ENCODE measurements at places on chromosomes 5 and 9. TPM values are rescaled to one million over a fixed set of nuclear protein-coding genes. Genes with fewer than 3 reads are reported as not detected.

DNA sequence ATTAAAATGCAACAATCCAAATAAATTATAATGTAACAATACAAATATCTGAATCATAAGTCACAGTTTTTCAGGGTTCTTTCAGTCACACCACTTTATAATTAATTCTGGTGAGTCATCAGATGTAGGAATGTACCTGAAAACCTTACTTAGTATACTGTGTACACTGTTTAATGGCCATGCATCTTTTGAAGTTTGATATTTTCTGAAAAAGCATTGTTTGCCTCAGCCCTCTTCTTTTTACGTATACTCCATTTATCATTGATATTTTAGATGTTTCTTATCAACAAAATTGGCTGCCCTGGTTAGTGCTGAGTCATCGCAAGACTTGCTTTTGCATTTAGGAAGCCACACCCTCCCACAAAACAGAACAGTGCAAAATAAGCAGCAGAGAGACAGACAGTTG lies 218.6 kb downstream of the PJA2 start:
- no peaks in the 10 kb centered on the region for H3K27me3 ChIP-seq
- no peak for DNase-seq
- H3K4me1 ChIP-seq: no peaks in the 10 kb centered on the region
- no peak overlapping the region for H3K4me3 ChIP-seq
- H3K36me3 ChIP-seq: no peaks in the 10 kb centered on the region

Gene MYOT
- 292 TPM for total RNA-seq

Gene HNRNPK
- 380 TPM for total RNA-seq

DNA sequence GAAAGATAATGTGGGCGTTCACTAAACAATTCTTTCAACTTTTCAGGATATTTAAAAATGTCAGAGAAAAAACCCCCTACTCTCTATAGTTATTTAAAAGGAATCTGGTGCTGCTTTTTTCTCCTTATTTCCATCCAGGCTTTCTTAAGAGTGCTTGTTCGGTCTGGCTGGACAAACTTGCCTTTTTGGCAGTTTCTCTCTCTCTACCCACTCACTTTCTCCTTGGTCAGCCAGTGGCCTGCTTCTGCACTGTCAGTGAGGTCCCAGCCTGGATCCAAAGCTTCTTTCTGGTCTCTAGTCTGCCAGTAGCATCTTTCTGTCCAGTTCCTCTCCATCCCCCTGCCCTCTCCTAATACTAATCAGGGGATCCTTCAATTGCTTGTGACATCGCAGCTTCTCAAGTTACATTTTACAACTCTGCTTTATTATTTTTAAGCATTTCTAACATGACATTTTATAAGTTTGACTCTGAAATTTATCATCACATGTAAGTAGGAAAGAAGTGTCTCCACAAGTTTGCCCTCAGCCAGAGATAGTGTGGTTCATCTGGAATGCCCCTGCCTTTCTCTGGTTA lies 50.4 kb downstream of the PIK3R1 start:
- DNase-seq: no peak
- H3K36me3 ChIP-seq: no peaks in the 10 kb centered on the region
- H3K27ac ChIP-seq: peak overlapping the region; percentile 61
- no peak overlapping the region for H3K4me3 ChIP-seq
- no peaks in the 10 kb centered on the region for H3K27me3 ChIP-seq
- peaks cover 78% of the 10 kb centered on the region for H3K4me1 ChIP-seq

DNA sequence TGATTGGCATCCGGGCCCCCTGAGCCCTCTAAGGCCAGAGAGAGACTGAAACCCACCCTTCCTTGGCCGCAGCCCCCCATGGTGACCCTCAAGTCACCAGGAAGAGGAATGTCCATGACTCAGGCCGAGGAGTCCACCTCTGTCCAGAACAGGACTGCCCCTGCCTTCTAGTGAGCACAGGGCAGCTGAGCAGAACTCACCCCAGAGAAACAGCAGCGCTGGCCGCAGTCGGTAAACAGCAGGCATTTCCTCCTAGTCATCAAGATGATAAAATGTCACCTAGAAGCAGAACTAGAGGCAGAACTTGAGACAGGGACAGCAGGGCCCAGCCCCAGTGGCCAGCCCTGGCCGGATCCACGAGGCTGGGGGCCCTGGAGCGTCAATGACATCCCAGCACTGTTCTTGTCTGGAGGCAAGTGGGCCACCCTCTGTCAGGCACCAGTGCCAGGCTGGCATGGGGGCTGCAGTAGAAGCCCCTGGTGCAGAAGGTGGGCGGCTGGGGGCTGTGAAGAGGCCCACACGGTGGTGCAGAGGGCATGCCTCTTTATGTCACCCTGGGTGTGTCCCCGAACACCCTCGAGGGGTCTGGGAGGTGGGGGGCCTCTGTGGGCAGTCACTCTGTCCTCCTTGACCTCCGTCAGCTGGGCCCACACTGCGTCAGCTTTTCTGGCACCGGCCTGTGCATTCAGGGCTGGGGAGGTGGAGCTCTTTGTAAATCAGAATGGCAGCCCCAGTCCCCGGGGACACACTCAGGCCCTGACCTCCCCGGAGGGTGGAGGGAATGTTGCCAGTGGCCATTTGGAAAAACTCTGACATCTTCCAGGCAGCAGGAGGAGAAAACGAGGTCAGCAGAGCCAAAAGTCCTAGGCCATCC lies 83.0 kb downstream of the NTNG2 start:
- H3K27ac ChIP-seq: no peak overlapping the region
- H3K36me3 ChIP-seq: no peaks in the 10 kb centered on the region
- no peak overlapping the region for H3K4me3 ChIP-seq
- H3K4me1 ChIP-seq: no peaks in the 10 kb centered on the region
- DNase-seq: no peak

DNA sequence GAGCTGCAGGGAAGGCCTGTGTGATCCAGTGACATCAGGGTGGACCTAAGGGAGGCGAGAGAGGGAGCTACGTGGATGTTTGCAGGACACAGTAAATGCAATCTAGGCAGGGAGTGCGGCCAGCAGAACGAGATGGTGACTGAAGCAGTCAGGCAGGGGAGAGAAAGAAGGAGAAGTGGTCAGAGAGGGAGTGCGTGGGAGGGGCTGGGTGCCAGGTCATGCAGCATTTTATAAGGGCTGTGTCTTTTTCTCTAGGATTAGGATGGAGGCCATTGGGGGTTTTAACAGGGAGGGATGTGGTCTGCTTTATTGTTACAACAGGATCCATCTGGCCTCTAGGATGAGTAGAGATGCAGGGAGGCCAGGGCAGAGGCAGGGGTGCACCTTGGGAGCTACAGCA lies 80.4 kb downstream of the DCP2 start:
- H3K4me1 ChIP-seq: no peaks in the 10 kb centered on the region
- no peak overlapping the region for H3K4me3 ChIP-seq
- no peaks in the 10 kb centered on the region for H3K36me3 ChIP-seq
- no peak overlapping the region for H3K27ac ChIP-seq
- H3K27me3 ChIP-seq: no peaks in the 10 kb centered on the region

GRCh38 chr5:157947156-157947555 lies 88.2 kb upstream of the CLINT1 start:
- no peak overlapping the region for H3K27ac ChIP-seq
- H3K4me1 ChIP-seq: peaks cover 3% of the 10 kb centered on the region
- no peak for DNase-seq

GRCh38 chr9:109114670-109115069 lies 5.1 kb downstream of the TMEM245 start:
- no peaks in the 10 kb centered on the region for H3K36me3 ChIP-seq
- peak overlapping the region; percentile 15 for H3K4me3 ChIP-seq
- H3K27ac ChIP-seq: peak overlapping the region; percentile 76
- H3K4me1 ChIP-seq: peaks cover 88% of the 10 kb centered on the region
- no peak for DNase-seq

- no peak for DNase-seq
- no peaks in the 10 kb centered on the region for H3K36me3 ChIP-seq
- no peak overlapping the region for H3K4me3 ChIP-seq
- no peak overlapping the region for H3K27ac ChIP-seq
- no peaks in the 10 kb centered on the region for H3K4me1 ChIP-seq
Observed at GRCh38 chr5:109553846-109554245, 135.9 kb upstream of the MAN2A1 start.

DNA sequence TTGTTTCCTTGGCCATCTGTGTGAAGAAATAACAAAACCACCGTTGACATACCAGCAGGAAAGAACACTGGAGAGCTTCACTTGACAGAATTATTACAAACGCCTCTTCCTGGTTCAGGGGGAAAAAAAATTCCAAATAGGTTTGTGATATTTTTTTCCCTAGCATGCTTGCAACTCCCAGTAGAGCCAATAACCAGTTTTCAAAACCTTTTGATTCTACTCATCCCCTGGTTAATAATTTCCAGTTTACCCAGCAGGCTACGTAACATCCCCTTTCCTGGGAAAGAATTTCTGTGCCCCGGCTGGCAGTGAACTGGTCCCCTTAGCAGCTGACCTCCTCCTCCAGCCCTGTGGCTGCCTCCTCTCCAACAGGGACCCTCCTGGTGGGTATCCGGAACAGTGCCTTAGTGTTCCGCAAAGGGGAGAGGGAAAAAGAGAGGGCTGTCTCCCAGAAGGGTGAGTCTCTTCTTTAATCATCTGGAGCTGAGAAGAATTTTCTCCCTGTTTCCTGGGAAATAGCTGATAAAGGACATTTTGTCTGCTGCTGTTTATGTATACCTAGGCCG lies 72.8 kb upstream of the BOD1 start:
- peak overlapping the region; percentile 79 for H3K27ac ChIP-seq
- H3K36me3 ChIP-seq: no peaks in the 10 kb centered on the region
- H3K27me3 ChIP-seq: no peaks in the 10 kb centered on the region

Gene MAP1B
- total RNA-seq: 44.2 TPM

DNA sequence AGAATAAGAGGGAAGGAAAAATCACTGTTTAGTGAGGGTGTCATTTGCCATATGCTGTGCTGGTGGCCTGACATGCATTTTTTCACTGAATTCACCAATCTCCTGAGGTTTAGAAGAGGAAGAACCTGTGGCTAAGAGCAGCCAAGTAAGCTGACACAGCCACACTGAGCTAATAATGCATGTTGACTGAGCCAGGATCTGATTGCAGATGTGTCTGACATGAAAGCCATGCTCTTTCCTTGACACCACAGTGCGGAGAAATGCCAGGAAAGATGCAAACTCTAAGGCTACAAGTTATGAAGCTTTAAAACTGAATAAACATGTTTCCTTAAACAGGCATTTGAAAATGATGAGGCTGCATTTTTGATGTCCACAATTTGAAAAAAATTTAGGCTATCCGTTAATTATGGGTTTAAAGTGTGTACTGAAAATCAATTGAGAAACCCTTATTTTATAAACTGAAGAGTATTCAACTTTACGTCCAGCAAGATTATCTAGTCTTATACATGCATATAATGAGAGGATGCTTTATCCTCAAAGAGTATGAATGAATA lies 208.6 kb downstream of the FBN2 start:
- H3K36me3 ChIP-seq: no peaks in the 10 kb centered on the region
- peaks cover 9% of the 10 kb centered on the region for H3K4me1 ChIP-seq
- no peak overlapping the region for H3K4me3 ChIP-seq
- no peaks in the 10 kb centered on the region for H3K27me3 ChIP-seq
- DNase-seq: no peak

DNA sequence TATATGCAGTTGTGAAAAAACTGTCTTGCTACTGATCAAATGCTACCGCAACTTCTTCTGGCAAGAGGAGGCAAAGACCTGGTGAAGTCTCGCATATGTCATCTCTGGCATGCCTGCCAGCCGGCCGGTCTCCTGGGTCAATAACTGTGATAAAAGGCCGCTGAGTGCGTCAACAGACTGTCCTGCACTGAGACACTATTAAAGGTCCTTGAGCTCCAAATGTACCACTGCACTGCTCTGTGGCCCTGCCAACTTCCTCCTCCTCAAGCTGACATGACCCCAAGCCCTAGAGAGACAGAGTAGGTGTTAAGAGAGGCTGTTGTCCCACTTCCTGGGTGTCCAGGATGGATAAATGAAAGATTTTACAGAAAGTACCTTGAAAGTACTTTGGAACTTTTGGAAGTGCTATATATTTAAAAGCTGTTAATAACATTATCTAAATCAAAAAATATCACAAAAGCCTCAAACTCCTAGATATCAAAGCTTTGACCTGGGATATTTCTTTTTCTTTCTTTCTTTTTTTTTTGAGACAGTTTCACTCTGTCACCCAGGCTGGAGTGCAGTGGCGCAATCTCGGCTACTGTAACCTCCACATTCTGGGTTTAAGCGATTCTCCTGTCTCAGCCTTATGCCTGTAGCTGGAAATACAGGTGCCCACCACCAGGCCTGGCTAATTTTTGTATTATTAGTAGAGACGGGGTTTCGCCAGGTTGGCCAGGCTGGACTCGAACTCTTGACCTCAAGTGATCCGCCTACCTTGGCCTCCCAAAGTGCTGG lies 31.5 kb downstream of the RAPGEF1 start:
- H3K36me3 ChIP-seq: no peaks in the 10 kb centered on the region
- peak overlapping the region; percentile 44 for H3K4me3 ChIP-seq

DNA sequence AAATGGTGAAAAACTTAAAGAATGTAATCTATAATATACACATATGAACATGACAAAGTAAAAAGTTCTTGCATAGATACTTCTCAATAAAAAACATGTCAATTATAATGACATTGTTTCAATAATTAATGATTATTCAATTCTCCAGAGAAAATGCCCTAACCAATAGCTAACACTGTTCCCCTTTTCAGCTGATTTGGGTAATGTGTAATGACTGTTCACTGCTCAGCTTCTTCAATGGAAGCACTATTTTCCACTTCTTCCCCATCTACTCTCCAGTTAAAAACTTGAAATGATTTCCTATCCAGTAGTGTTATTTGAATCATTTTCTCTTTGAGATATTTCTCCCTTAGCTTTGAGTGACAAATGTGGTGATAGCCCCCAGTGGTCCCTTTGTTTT lies 62.3 kb downstream of the CEP120 start:
- DNase-seq: no peak
- H3K4me3 ChIP-seq: no peak overlapping the region
- no peak overlapping the region for H3K27ac ChIP-seq
- no peaks in the 10 kb centered on the region for H3K4me1 ChIP-seq
- no peaks in the 10 kb centered on the region for H3K36me3 ChIP-seq

DNA sequence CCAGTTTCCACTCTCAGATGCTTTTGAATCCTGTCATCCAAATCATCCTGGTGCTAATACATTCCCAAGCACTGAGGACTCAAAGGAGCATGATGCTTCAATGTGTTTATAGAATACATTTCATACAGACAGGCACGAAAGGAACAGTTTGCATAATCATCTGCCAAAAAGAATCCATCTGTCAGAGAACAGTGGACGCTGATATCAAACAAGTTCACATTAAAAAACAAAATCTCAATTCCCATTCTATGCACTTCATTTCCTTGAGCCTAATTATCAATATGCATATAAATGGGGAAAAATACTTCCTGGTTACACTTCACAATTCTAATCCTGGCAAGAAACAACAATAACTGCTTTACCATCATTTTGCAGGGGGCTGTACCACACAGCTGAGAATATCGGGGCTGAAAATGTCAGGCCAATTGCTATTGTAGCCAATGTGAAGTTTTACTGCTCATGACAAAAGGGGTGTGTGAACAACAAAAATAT lies 125.5 kb upstream of the FAM174A start:
- H3K4me3 ChIP-seq: no peak overlapping the region
- no peaks in the 10 kb centered on the region for H3K27me3 ChIP-seq
- H3K36me3 ChIP-seq: no peaks in the 10 kb centered on the region
- no peaks in the 10 kb centered on the region for H3K4me1 ChIP-seq
- no peak for DNase-seq
- H3K27ac ChIP-seq: no peak overlapping the region

- H3K4me3 ChIP-seq: no peak overlapping the region
- no peak for DNase-seq
- H3K36me3 ChIP-seq: no peaks in the 10 kb centered on the region
- no peaks in the 10 kb centered on the region for H3K27me3 ChIP-seq
Observed at GRCh38 chr5:162268694-162269481, 201.3 kb downstream of the GABRG2 start.

- no peak for DNase-seq
- H3K36me3 ChIP-seq: no peaks in the 10 kb centered on the region
- H3K4me3 ChIP-seq: no peak overlapping the region
- no peaks in the 10 kb centered on the region for H3K27me3 ChIP-seq
- no peak overlapping the region for H3K27ac ChIP-seq
Observed at GRCh38 chr5:137410234-137411010, 88.7 kb downstream of the SPOCK1 start.

- no peaks in the 10 kb centered on the region for H3K36me3 ChIP-seq
- DNase-seq: no peak
Observed at GRCh38 chr5:117182104-117182503, 607.5 kb upstream of the SEMA6A start.

Measured in gastrocnemius medialis (tissue), 4 donors.